Small intestine (tissue), 16 donors: ENCODE measurements at places on chromosomes 5 and 9. TPM values are rescaled to one million over a fixed set of nuclear protein-coding genes. Genes with fewer than 3 reads are reported as not detected.

GRCh38 chr9:72141484-72141883 lies 7.8 kb upstream of the GDA start:
- no peak for DNase-seq

B4GALT1 gene
- polyA plus RNA-seq: 49.6 TPM

ENTPD8 gene
- 85.4 TPM for polyA plus RNA-seq

GRCh38 chr9:107627781-107628180 lies 138.2 kb upstream of the KLF4 start:
- DNase-seq: no peak

- no peak for DNase-seq
Measured at GRCh38 chr5:74179179-74179578, 461.3 kb downstream of the ENC1 start.

MEGF10 gene
- polyA plus RNA-seq: 0.31 TPM

DNA sequence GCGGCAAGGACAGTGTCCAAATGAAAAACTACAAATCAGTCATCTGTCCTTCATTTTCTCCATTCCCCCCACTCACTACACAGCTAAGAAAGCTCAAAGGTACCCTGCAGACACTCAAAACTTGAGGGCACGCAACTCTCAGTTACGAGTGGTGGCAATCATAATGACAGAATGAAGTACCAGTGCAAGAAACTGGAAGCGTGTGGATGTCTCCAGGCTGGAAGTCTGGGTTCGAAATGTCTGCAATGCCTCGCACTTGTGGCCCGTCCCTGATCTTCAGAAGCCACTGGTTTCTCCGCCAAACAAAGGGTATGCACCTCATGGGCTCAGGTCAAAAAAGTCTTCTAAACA lies 597 bp upstream of the CENPH start:
- DNase-seq: no peak

GRCh38 chr9:129405089-129405826 lies 215.6 kb downstream of the C9orf50 start:
- DNase-seq: peak; percentile 93

DNA sequence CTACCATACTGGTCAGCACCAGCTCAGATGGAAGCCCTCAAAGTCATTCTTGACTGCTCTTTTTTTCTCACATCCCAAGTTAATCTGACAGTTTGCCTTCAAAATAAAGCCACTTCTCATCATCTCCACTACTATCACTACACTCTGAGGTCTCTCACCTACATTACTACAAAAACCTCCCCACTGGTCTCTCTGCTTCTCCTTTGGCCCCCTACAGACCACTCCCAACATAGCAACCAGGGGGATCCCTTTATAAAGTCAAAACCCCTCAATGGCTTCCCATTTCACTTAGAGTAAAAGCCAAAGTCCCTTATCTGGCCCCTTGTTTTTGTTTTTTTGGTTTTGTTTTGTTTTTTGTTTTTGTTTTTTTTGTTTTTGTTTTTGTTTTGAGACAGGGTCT lies 4.6 kb downstream of the ARAP3 start:
- DNase-seq: no peak

DNA sequence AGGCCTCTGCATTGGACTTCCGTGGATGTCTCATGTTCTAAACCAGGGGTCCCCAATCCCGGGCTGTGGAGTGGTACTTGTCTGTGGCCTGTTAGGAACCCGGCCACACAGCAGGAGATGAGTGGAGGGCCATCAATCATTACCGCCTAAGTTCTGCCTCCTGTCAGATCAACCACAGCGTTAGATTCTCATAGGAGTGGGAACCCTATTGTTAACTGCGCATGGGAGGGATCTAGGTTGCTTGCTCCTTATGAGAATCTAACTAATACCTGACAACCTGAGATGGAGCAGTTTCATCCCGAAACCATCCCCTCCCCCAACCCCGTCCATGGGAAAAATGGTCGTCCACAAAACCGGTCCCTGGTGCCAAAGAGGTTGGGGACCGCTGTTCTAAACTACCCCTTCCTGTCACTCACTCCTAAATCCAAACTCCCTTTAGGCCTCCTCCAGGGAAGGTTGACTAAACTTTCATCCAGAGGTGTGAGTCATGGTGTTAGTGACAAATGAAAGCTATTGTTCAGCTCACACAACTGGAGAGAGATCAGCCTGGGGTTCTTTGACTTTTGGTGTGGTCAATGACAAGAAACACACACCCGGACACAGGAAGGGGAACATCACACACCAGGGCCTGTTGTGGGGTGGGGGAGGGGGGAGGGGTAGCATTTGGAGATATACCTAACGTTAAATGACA lies 9.5 kb downstream of the KCNV2 start:
- no peak for DNase-seq

ARSI gene
- polyA plus RNA-seq: not detected

DNA sequence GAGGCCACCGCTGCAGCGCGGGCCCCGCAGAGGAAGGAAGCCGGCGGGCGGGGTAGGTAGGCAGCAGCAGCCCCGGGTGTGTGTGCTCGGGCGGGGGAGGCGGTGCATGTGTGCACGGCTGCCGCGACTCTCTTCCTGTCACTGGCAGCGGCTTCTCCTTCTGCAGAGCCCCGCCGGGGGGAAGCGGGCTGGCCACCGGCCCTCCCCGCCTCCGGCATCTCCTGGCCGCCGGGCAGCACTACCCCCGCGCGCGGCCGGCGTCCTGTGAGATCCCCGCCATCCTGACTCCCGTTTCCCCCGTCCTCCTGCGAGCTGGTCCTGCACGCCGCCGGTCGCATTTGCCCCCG lies 315 bp downstream of the PIK3R1 start:
- DNase-seq: no peak

DNA sequence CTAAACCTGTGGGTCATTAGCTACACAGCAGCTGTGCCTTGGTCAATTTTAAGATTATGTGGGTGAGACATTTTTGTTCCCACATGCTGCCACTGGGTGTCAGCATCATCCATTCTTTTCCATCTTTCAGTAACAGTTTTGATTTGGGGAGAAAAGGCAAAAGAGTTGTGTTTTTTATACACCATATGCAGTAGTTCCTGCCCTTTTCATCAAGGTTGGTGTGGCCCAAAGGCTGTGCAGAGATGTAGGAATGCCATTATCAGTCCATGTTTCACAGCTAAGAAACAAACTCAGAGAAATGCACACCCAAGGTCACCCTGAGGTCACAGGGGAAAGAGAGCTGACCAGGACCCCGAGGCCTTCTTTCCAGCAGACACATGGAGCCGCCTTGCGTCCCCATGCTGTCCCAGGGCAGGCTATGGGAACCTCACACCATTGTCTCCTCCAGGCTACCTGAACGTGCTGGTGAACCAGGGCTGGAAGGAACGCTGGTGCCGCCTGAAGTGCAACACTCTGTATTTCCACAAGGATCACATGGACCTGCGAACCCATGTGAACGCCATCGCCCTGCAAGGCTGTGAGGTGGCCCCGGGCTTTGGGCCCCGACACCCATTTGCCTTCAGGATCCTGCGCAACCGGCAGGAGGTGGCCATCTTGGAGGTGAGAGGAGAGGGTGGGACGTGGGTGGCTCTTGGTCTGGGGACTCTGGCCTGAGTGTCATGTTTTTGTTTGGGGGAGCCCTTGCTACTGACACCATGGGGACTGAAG lies 27.8 kb upstream of the GRPEL2 start:
- DNase-seq: peak; percentile 55

STING1 gene
- polyA plus RNA-seq: 23.0 TPM
